T-helper 17 cell (primary cell): ENCODE measurements at places on chromosomes 5 and 9.

DNA sequence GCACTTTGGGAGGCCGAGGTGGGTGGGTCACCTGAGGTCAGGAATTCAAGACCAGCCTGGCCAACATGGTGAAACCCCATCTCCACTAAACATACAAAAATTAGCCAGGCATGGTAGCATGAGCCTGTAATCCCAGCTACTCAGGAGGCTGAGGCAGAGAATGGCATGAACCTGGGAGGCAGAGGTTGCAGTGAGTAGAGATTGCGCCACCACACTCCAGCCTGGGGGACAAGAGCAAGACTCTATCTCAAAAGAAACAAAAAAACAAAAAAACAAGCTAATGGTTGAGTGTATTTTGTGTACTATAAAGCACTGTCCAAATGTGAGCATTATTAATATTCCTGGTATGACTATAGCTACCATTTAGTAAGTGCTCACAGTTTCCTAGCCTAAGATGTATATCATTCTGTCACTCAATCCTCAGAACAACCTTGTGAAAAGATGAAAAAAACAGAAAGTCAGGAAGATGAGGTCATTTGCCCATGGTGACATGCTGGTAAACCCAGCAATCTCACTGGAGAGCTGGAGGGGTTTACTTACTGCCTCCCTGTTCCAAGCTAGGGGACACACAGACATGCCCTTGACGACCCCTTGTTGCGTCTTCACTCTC is 27.7 kb downstream of the ARHGEF37 start:
- no peak for DNase-seq

DNA sequence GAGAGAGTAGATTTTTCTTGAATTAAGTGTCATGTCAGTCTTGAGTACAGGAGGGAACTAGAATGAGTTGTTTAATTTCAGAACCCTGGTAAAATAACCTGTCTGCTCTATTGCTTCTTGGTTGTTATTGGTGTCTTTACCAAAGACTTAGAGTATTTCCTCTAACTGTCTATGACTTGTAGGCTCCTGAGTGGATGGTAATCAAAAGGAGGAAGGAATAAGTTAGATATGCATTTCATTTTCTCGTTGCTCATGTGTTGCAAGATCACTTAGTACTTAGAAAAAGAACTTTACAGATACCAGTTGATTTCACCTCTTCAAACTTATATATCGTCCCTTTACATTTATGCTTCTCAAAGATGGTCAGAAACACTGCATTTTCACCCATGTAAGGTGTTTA is 31.1 kb downstream of the UHRF2 start:
- DNase-seq: no peak

DNA sequence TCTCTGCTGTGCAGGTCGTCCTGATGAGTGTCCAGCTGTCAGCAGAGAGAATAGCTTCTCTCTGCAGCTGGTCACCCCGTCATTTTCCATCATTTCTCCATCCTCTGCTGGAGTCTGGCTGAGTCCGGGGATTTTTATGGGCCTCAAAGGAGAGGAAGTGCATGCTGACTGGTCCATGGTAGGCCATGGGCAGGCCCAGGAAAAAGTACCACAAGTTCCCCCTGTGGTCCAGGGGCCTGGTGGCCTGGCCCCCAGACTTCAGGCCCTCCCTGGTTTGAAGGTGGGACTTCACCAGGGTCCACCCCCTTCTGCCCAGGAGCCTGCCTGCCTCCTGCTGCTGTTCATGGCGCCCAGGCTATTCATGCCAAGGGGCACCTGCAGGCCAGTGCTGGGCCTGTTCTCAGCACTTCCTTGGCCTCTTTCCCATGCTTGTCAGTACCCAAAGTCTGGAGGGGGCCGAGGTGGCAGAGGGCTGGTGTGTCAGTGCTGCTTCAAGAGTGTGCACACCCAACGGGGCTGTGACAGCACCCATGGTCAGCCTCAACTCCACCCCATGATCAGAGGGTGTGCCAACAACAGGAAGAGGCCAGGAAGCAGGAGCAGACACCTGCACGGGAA is 7.3 kb upstream of the MTMR12 start:
- DNase-seq: no peak

- no peak for DNase-seq
Measured at GRCh38 chr9:114684036-114684435, 2.0 kb upstream of the TEX48 start.

DNA sequence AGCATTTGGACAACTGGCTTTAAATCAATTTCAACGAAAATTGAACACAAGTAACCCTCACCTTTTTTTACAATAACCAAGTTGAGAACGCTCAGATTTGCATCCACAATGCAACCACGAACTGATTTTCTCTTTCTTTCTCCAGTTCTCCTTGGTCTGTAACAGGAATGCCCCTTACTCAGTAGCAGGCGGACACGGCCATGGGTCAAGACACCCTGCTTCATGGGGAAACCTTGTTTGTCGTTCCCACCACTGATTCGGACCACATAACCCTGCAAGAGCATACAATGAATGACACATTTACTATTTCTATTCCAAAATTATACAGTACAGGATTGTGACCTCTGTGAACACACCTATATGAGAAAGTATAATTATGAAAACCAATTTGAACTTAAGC is 1.4 kb downstream of the RPS6 start:
- DNase-seq: no peak

DNA sequence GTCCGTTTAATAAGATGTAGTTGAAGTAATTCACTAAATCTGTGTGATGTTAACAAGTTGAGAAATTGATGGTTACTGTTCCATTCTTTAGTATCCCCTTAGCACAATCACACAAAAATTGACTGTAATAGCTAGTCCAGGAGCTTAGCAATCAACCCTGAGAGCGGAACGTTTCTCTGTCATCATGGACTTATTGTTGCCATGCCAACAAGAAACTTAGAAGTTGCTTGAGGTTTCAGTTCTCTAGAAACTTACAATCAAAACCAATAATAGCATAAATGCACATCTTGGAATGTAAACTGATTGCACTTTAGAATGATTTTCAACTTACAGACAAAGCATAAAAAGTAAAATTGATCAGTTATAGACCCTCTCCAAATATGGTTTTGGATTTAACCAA is 125.4 kb upstream of the ANKH start:
- no peak for DNase-seq

DNA sequence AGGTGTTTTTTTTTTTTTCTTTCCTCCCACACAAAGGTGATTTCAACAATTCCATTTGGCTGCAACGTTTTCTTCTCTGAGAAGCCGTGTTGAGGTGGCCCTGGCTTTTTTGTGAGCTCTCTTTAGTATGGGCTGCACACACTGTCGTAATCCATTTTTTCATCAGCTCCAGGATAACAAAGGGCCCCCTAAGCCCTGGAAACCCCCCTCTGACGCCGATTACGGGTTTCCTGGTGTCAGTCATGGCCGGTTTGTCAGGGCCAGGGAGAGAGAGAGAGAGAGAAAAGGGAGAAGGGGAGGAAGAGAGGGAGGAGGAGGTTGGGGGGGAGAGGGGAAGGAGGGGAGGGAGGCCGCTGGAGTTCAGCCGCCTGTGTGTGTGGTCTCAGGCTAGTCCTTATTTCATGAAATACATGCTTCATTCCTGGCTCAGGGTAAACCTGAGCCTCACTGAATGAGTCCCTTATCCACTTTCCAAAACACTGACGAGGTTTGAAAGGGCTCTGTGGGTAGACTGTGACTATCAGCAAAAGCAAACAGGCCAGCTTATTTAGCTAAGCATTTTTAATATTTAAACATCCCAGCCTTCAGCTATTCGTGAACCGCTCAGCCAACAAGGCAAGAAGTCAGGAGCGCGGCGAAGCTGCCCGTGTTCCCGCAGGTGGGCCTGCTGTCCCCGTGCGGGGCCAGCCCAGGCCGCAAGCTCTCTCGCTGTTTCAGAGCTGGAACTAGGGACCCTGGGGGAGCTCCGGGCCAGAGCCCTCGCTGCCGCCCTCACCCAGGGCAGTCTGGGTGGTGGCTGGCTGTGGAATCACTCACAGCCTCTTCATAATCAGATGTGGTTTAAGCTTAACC is 172.8 kb downstream of the ERCC6L2 start:
- DNase-seq: no peak
